Right renal cortex interstitium (tissue), 3 donors: ENCODE measurements at places on chromosomes 3 and 15.

- DNase-seq: no peak
Measured at GRCh38 chr3:126517291-126517951, at the start of gene UROC1. Gene UROC1 (minus strand): TSS chr3:126517773. CDS start chr3:126517719, 54 bp downstream.

DNA sequence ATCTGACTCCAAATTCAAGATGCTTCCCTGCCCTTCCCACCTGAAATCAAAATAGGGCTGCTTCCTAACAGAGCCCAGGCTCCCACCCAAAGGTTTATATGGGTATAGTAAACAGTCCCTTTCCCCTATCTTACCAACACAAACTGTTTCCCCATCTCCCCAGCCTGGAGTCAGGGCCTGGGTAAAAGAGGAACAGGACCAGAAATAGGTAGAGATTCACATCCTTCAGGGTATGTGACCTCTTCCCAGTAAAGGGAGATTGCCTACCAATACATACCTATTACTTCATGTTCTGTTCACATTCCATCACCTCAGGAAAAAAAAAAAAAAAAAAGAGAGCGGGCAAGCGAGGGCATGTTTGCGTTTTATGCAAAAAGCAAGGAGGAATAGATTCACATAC lies 9.7 kb upstream of the SHF start:
- no peak for DNase-seq

DNA sequence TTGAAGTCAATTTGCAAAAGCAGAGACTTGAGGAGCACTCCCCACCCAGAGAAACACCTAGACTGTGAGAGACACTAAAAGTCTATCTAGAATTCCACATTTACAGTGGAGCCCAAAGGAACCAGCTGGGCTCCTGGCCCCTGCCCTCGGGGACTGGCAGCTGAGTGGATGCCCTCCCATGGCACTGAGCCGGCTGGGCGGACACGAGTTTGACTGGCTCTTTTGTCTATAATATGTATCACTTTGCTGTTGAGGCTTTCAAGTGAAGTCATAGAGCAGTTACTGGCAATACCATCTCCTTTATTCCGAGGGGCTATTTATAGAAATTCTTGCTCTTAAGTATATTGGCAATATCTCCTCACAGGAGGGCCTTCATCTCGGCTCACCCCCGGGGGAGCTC lies 65.8 kb upstream of the TNFAIP8L3 start:
- DNase-seq: no peak

DNA sequence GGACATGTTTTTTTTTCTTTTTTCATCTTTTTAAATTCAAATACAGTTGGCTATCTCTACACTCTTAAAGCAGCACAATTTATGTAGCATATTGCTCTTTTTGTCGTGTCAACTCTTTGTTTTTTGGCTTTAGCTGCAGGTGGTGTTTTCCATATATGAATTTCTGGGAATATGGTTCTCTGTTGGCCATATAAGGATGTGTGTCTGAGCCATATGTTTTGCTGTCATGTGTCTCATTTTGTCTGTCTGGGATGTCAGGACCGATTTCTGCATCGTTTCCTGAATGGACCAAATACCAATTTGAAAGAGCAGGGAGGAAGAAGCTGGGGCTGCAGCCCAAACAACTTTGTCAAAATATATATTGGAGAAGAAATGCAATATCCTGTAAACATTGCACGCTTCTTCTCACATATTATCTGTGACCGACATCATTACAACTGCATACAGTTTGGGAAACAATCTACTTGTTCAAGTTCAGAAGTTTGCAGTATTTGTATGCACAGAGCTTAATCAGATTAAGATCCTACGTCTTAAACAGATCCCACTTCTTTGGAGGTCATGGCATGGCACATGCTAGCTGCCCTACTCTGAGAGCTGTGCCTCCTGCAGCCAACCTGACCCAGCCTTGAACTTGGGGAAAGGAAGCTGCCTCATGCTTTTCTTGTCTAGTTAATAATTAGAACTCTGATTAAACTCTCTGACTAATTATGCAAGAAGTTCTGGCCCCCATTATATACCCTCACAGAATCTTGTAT lies 4.0 kb upstream of the SATB1 start:
- no peak for DNase-seq

DNA sequence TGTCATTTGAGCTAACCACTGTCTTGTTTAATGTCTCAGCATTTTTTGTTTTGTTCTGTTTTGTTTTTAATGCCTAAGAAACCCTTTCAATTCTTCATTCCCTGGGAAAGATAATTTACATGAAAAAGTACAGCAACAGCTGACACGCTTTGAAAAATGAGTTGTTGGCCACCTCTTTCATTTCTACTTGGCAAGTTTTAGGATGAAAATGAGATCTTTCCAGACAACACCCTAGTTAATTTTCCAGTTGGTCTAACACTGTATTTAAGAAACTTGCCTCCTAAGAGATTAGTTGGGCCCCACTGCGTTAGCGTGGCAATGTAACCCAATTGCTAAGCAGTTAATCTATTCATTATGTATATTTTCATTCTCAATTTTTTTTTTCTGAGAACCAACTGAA lies 194.0 kb upstream of the LRRN1 start:
- no peak for DNase-seq
